ENCODE measurements at places on chromosomes 6 and 20. TPM values are rescaled to one million over a fixed set of nuclear protein-coding genes. Genes with fewer than 3 reads are reported as not detected.

The SYTL3 gene
- 7.8 TPM for total RNA-seq

The MUC22 gene
- not detected for total RNA-seq

The TREM2 gene
- 3.7 TPM for total RNA-seq

The MAP7 gene
- 2.6 TPM for total RNA-seq

The CCN6 gene
- not detected for total RNA-seq

Measured in ovary (tissue), 10 donors.